ENCODE measurements at places on chromosomes 13 and 19.

DNA sequence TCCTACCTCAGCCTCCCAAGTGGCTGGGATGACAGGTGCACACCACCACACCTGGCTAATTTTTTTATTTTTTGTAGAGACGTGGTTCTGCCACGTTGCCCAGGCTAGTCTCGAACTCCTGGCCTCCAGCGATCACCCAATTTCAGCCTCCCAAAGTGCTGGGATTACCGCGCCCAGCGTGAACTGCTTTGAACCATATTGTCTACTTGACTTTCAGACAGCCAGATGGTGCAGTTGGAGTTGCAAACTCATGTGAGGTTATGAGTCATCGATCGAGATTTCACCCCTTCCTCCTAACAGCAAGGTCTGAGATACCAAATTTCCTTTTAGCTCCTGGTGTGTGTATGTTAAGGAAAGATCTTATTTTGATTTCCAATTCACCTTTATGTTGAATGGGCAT, 2.7 kb downstream of the SLC27A1 start:
- no peak for DNase-seq

DNA sequence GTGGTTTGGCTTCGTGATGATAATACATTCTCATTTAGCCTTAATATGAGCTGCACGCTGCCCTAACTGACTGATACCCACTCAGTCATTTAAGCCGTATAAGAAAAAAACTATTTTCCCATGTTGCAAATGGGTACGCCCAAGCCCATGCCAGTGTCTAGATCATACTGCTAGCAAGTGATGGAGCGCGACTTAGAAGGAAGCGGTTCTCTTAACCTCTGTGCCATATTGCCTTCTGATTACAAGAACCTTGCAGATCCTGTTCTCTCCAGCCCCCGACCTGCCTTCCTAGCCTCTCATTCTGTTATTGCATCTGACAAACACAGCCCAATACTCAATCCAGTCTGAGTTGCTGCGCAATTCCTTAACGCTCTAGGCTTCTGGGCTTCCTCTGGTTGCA, 603 bp downstream of the GPALPP1 start:
- DNase-seq, result no peak

DNA sequence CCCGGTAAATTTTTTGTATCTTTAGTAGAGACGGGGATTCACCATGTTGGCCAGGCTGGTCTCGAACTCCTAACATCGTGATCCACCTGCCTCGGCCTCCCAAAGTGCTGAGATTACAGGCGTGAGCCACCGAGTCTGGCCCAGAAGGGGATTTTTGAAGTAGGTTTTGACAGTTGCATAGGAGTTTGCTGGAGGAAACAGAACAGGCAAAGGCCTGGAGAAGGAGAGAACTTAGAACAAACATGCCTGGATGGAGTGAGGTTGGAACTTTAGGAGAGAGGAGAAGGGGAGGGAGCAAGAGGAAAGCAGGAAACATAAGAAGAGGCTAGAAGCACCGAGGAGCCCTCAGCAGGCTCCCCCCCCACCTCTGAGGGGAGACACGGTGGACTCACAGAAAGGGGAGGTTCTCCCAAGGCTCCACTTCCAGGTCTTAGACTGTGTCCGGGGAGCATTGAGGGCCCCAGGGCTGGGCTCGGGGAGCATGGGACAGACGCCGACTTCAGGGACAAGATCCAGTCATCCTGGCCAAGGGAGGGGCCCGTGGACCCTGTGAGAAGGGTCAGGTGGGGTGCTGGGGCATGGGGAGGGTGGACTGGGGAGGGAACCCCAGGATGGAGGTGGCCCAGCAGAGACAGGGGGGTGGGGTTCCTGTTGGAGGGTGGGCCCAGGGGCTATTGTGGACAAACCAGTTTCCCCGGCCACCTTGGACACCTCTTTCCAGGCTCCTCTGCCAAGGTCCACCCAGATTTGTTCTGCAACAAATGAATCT, 1.8 kb upstream of the FBN3 start:
- DNase-seq, result no peak

- DNase-seq, result no peak
Observed at GRCh38 chr19:16834747-16835146, 5.5 kb downstream of the SIN3B start.

- DNase-seq, result no peak
Observed at GRCh38 chr13:99862244-99862643, 109.3 kb downstream of the ZIC5 start.

DNA sequence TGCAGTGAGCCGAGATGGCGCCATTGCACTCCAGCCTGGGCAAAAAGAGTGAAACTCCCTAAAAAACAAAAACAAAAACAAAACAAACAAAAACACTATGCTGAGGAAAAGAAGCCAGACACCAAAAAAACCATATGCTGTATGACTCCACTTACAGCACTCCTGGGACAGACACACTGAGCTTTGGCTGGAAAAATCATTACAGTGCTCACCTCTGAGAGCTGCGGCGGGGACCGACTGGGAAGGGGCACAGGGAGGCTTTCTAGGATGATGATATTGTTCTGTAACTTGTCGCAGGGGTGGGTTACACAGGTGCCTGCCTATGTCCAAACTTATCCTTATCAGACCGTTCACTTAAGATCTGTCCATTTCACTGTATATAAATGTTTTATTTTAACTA, 7.8 kb downstream of the PNMA8A start:
- DNase-seq, result no peak

DNA sequence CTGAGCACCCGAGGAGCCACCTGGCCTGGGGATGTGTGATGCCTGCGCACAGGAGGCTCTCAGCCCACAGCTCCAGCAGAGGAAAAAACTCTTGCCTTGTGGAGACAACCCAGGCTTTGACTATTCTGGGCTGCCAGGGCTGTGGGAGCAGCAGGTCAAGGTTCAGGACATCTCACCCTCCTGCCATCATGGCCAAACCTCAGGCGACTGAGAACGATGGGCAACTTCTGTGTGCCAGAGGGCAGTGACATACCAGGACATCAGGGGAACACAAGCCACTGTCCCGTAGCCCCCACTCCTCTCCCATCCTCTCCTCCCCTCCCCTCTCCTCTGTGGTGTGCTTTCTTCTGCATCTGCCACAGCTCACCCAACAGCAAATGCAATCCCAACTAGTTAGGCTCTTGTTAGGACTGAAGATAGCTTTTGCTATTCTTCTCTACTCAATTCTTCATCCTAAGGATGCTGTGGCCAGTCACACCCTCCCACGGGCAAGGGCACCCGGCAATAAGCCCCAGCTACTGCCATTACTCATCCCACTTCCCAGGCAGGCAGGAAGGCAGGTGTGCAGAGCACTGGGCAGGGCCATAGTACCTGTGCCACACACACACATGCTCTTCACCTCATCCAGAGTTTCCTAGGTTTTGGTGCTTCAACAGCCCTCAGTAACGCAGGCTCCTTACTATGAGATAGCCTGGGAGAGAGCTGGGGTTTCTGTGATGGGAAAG, 16.8 kb downstream of the ELL start:
- DNase-seq, result no peak

GRCh38 chr13:99760456-99760855, 211.1 kb downstream of the ZIC5 start:
- no peak for DNase-seq

GRCh38 chr13:42279986-42280385, 8.0 kb downstream of the AKAP11 start:
- DNase-seq, result no peak

- peak; percentile 11 for DNase-seq
Observed at GRCh38 chr19:36604656-36605100, 435 bp upstream of the ZNF382 start.

GRCh38 chr13:79745081-79745480, 264.1 kb downstream of the NDFIP2 start:
- no peak for DNase-seq

DNA sequence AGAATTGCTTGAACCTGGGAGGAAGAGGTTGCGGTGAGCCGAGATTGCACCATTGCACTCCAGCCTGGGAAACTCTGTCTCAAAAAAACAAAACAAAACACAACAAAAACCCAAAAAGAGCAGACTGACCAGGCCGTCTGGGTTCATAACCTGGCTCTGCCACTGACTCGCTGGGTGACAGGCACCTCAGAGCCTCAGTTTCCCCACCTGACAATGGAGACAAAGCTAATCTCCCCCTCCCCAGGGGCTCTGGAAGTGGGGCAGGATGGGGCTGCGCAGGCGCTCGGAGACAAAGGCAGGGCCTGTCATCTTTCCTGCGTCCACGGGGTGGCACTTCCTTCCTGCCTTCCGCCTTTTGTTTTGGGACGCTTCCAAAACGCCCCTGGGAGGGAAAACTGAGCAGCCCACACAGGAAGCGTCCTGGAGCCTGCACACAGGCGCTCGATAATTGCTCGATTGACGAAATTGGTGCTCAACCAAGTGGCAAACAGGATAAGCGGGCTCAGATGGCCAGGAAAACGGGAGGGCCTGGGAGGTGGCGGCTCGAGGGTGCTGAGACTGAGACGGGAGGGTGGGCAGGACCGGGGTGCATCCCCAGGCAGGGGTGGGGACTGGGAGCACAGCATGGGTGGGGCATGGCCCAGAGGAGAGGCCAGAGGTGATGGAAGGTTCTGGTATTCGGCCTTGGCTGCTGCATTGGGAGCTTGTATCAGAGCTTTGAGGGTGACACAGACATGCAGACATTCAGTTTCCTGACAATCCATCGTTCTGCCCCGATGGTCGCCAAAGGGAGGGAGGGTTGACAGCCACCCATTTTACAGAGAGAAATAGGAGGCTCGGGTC, 17.8 kb downstream of the SPC24 start:
- peak; percentile 76 for DNase-seq

- no peak for DNase-seq
Observed at GRCh38 chr19:48654299-48655059, 8.5 kb upstream of the CA11 start.

- no peak for DNase-seq
Observed at GRCh38 chr19:27751044-27751391, 1461.9 kb downstream of the UQCRFS1 start.

DNA sequence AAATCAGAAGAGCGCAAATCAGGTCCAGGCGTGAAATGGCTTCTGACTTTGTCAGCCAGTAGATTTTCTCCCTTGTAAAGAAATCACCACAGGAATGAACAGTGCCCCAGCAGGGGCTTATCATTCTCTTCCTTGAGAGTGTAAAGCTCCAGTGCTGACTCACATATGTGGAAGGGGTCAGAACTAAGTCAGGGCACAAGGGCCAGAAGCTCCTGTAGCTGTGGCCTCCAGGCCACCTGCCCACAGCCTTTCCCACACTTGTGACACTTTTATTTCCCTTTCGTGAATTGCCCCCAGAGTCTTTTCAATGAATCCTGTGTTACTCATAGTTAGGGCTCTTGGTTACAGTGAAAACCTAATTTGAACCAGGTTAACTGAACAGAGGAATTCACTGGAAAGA, 99.6 kb downstream of the SUCLA2 start:
- no peak for DNase-seq

- no peak for DNase-seq
Observed at GRCh38 chr13:50711996-50712395, 131.5 kb downstream of the DLEU7 start.

DNA sequence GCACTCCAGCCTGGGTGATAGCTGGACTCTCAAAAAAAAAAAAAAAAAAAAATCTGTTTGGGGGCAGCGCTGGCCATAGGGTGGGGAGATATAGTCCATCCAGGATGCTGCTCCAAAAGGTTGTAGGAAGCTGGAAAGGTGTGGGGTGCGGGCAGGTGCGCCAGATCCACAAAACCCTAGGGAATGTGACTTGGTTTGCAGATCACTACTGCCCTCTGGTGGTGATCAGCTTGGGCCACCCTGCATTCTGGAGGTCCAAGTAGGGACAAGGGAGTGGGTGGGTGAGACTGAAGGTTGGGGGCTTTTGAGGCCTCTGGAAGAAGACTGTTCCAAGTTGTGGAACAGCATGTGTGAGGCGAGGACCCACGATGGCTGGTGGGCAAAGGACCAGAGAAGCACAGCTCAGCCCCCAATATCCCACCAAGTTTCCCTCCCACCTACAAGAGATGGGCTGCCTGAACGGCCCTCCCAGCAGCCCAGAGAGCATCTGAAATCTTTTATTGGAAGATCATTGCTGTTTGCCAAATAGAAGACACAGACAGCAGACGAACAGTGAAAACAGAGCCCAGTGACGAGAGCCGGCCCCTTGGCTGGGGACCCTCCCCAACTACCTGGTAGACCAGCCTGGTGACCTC, 10.4 kb upstream of the TYK2 start:
- no peak for DNase-seq

GRCh38 chr13:105774739-105775460, 760.6 kb downstream of the EFNB2 start:
- DNase-seq, result no peak

GRCh38 chr13:64704121-64704649, 2526.0 kb downstream of the PCDH9 start:
- no peak for DNase-seq

DNA sequence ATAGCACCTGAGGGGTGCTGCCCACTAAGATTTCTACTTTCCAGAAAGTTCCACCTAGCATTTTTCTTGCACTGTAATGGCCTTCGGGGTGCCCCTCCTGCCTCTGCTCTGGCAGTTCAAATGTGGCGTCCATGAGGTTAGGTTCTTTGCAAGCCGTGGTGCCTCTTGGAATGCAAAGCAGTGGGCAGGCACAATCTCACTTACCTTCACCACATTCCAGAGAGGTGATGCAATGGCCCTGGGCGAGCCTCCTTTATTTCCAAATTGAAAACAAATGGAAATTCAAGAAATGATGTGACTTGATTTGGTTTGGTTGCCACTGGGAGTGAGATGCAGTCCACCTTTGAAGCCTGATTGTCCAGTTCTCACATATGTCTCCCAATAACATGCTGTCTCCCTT, 46.9 kb downstream of the FGF9 start:
- no peak for DNase-seq

DNA sequence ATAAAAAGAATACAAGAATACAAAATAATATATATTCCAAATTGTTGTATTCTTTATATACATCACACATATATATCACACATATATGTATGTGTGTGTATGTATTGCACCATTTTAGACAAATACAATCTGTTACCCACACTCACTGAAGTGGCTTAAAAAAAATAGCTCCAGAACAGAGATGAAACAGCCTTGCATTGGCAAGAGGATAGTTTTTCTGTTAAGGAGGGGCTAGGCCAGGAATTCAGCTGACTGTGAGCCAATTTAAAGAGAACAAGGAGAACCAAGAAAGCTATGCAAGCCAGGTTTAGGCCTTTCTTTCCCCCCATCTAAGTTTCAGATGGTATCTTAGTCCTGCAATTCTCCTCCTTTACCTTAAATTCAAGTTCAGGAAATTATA, 257.5 kb downstream of the MZT1 start:
- no peak for DNase-seq

DNA sequence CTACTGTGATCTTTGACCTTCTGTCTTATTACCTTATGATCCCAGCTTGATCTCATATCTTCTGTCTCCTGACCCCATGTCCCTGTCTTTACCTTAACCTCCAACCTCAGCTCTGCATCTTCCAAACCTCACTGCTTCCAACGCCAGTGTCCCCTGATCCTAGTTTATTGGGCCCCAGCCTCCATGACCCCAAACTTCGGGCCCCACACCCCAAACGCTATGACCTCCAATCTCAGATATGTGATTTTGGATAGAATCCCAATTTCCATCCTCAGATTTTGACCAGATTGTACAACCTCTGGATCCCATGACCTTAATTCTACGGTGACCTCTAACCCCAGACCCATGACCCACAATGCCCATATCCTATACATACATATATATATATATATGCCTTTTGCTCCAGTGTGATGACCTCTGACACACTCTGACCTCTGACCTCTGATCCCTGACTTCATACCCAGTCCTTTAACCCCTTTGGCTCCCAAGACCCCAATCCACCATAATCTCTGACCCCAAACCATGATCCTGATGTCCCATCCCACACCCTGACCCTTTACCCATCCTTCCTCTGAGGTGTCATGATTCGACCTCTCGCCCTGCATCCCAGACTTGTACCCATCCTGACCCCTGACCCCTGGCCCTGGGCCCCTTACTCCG, 3.5 kb downstream of the KLK12 start:
- no peak for DNase-seq
